Fibroblast of mammary gland (primary cell): ENCODE measurements at places on chromosomes 1 and 21.
A peak's percentile ranks its signal among the peaks of the same experiment; 100 is the strongest.

DNA sequence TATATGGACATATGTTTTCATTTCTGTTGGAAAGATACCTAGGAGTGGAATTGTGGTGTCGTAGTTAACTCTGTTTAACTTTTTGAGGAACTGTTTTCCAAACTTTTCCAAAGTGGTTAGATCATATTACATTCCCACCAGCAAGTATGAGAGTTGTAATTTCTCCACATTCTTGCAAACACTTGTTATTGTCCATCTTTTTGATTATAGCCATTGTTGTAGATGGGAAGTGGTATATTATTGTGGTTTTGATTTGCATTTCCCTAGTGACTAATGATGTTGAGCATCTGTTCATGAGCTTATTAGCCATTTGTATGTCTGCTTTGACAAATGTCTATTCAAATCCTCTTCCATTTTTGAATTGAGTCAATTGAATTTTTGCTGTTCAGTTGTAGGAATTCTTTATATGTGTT, 19.8 kb downstream of the CAMTA1 start:
- DNase-seq, result no peak

GRCh38 chr1:11151114-11151513, 38.0 kb upstream of the ANGPTL7 start:
- no peak for DNase-seq

DNA sequence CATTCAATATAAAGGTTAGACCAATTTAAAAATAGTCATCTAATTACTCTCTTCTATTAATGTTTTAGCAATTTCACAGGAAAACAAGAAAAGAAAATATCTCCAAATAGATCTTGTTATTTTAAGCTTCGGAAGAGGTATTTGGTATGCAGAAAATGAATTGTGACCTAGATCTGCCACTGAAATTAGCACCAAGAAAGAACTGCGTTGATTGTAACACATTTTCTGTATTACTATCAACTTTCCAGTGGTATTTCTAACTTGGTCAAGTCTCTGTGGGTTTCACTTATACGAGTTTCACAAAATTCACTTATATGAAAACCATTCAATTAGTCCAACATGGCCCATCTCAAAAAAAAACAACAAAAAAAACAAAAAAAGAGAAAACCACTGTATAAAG, 11.8 kb downstream of the RSBN1 start:
- no peak for DNase-seq

- DNase-seq, result peak; percentile 43
Measured at GRCh38 chr1:209190591-209191261, 392.8 kb upstream of the CAMK1G start.

GRCh38 chr1:62439652-62440371, 3.0 kb downstream of the USP1 start:
- peak; percentile 60 for DNase-seq

DNA sequence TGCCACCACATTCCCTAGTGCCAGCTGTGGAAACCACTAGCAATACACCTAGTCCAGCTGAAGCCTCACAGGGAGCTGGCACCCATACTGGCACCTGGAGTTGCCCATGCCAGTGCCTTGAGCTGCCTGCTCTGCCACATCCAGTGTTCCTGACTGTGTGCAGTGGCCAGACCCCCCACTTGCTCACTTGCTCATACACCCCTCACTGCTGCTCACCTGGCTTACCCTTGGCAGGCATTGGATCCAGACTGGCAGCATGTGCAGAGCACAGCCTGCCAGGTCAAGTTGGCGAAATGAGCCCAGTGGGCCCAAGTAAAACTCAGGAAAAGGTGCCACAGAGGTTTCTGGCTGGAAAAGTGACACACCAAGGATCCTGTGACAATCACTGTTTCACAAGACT, 1618.6 kb upstream of the PRMT6 start:
- no peak for DNase-seq

DNA sequence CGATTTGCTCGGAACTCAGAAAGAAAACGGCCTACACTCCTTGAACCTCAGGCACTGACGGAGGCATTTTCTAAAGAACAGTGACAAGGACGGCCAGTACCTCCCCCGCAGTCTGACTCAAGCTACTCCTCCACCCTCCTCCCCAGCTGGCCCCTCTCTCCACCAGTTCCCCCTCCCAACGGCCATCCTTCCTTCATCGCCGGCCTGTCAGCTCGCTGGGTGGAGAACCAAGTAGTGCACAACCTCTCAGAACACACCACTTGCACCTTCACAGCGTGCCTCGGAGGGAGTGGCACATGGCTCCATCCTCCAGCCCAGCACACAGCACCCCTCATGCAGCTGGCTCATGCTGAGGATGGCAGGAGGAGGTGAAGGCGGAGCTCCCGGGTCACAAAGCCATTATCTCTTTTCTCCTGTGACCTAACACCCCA, 58.8 kb downstream of the TOR1AIP2 start:
- peak; percentile 50 for DNase-seq

DNA sequence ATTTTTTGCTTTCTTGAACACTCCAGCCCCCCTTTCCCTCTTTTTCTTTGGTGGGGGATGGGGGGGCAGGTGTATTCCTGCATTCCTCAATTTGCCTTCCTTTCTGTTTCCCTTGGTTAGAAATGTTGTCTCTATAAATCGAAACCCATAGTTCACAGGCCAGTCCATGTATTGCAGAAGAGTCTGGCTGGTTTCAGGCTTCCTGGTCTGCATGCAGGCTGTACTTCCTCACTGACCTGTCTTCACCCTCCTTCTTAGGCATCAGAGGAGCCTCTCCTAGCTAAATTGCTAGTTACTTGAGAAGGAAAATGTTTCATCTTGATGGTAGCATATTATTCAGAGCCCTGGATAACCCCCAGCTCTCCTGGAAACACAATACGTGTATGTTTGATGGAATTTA, 140.0 kb downstream of the SPATA46 start:
- no peak for DNase-seq

- no peak for DNase-seq
Measured at GRCh38 chr1:215772151-215772550, 205.0 kb downstream of the KCTD3 start.

GRCh38 chr1:220699044-220699443, 8.9 kb downstream of the C1orf115 start:
- no peak for DNase-seq

DNA sequence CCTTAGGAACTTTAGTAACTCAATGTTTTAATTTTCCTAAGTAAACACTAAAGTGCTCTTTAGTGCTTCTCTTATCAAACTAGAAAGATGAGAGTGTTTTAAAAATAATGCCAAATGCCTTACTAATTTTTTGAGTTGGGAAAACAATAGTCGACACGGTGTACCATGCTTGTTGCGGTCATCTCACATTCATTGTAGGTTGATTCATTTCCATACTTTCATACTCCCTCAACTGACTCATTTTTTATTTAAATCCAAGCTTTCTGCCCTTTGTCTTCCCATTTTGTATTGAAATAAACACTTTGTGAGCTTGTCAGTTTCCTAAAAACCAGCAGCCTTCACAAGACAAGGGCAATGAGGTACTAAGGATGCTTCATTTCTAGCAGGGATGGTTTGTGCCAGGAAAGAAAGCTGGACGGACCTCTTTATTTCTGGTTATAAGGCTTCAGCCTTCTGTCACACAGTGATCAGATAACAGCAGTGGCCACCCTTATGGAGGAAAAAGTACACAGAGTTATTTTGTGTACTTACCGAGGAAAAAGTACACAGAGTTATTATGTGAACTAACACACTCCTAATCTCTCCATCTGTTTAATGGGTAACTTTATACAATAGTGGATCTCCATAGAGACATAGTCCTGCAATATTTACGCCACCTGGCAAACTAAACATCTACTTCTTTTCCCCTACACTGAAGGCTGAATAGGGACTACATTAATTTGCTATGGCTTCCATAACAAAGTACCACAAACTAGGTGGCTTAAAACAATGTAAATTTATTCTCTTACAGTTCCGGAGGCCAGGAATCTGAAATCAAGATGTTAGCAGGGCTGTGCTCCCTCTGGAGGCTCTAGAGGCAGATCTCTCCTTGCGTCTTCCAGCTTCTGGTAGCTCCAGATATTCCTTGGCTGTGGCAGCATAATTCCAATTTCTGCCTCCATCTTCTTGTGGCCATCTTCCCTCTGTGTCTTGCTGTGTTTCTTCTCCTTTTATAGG, 13.0 kb upstream of the CCDC190 start:
- DNase-seq, result peak; percentile 92

- no peak for DNase-seq
Measured at GRCh38 chr1:222790520-222790919, 24.3 kb upstream of the DISP1 start.

GRCh38 chr1:163440090-163440489, 118.3 kb downstream of the NUF2 start:
- DNase-seq, result peak; percentile 6

GRCh38 chr1:198846556-198846955, 207.7 kb downstream of the PTPRC start:
- peak; percentile 33 for DNase-seq

DNA sequence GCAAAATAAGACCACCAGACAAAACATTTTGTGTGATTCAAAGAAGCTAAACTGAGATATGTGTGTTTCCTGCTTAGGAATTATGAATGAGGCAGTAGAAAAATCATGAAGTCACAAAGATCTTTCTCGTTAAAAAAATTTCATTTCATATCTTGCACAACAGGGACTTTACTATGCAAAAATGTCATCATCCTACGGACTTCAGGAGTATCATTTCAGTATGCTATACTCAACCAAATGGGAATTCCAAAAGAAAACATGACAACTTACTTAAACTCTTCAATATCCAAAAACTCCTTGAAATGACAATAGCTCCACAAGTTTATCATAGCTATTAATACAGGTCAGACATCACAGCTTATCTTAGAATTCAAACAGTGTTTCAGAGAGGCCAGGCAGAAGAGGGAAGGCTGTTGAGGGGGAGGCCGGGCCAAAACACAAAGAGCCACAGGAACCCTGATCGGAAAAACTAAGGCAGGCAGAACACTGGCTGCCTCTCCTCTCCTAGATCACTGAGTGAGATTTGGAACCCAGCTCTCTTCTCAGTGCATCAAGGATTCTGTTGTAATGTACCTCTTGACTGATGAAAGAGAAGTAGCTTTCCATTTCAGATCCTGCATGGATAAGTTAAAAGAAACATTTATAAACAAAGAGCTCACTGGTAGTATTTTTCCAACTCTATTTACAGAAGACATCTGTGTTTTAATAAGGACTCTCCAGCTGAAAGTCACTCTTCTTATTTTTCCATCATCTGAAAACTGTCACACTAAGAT, 66.9 kb downstream of the TESK2 start:
- DNase-seq, result no peak

GRCh38 chr1:212645546-212646543, 37.3 kb downstream of the ATF3 start:
- DNase-seq, result no peak

GRCh38 chr1:119435052-119435451, 20.1 kb downstream of the HSD3B2 start:
- DNase-seq, result peak; percentile 66

DNA sequence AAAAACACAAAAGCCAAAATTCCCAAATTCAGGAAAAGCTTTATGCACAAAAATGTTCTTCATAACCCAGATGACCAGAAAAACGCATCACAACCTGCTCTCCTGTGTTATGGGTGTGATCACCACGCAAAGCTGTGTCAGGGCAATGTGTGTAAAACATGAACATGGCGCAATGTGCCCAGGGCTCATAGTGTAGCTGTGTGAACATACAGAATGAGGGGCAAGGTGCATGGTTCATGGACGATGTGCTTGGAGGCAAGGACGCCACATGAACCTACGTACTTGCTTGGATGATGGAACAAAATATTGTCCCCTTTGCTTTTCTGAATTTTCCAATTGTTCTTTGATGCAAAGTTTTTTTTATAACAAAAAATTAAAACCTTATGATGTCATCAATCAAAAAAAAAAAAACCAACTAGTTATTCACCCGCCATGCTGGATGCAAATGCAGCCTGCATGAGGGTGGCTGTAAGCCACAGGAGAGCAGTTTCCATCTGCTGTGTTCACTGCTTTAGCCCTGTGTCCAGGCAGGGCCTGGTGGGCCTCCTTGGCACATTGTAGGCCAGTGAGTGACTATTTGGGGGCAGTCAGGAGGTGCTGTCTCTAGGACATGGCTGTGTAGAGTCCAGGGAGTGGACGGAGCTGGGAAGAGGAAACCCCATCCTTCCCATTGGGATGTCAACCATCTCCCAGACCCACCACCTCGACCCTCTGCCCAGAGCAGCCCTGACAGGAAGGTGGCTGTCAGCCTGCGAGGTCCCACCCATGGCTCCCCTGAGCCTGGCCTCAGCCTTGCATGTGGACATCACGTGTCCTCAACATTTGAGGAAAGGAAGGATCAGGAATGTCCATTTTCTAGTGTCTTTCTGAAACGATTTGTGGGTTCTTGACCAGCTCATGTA, 13.6 kb downstream of the KRTAP10-1 start:
- DNase-seq, result no peak

GRCh38 chr1:224737353-224737727, 121.2 kb downstream of the CNIH3 start:
- DNase-seq, result no peak

- no peak for DNase-seq
Measured at GRCh38 chr1:53614231-53615021, 124.5 kb downstream of the GLIS1 start.

GRCh38 chr21:44532712-44533111, 7.3 kb downstream of the KRTAP10-1 start:
- no peak for DNase-seq

- DNase-seq, result no peak
Measured at GRCh38 chr1:156767879-156768604, 707 bp downstream of the PRCC start.

DNA sequence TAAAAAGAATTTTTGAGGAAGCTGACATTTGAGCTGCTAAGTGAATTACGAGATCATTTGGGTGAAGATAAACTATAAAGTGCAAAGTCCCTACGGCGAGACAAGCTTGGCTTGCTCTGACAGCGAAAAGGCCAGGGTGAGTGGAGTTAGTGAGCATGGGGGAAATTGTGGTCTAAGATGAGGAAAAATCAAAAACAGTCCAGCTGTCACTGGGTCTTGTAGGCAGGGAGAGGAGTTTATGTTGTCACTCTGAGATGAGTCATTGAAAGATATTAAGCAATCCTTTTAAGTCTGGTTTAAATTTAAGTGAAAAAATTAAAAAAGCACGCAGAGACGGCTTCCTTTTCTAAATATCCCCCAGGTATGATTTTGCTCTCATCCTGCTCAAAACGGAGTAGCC, 601.9 kb downstream of the MRPL39 start:
- DNase-seq, result peak; percentile 48

DNA sequence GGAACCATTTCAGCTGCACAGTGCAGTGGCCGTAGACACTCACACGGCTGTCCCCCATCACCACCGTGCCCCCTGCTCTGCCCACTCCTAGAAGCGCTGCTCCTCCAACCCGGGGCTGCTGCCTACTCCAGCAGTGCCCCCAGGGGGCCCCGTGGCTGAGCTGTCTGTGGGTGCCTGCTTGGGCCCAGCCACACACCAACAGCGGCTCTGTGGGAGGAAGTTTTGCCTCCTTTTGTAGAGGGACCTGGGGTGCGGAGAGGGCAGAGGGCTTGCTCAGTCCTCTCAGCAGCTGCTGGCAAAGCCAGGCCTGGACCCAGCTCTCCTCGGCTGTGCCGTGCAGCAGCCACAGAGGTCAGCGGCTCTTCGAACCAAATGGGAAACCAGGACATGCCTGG, 11.4 kb upstream of the LRRC3 start:
- no peak for DNase-seq

DNA sequence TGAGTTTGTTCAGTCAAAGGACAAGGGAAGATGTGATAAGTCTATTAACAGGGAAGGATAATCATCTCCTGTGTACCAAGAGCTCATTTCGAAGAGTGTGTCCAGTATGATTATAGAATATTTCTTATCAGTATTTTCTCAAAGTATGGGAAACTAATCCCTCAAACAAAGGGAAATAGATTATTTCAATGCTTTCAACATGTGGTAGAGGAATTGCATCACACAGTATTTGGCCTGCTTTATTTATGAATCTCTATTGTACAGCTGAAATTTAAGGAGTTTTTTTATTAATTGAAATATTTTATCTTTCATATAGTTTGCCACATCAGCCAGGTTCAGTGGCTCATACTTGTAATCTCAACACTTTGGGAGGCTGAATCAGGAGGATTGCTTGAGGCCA, 151.0 kb downstream of the CLEC20A start:
- DNase-seq, result peak; percentile 34
